T-helper 2 cell treated with Interferon-gamma antibody and Interleukin-4, amounts not matched to agents 100 ng/mL and 5 ng/mL, for 36 hours (primary cell): ENCODE measurements at places on chromosomes 3 and 15. TPM values are rescaled to one million over a fixed set of nuclear protein-coding genes. Genes with fewer than 3 reads are reported as not detected.

SAMD7 gene
- total RNA-seq: not detected in 2 replicates

KY gene
- total RNA-seq: not detected in 2 replicates

SLCO2A1 gene
- total RNA-seq: not detected in 2 replicates

ISLR2 gene
- not detected in 2 replicates for total RNA-seq

ACTRT3 gene
- 0.45 and 0.61 TPM in 2 replicates for total RNA-seq

LXN gene
- 12.1 and 13.5 TPM in 2 replicates for total RNA-seq

CDHR4 gene
- total RNA-seq: not detected in 2 replicates

AQP9 gene
- total RNA-seq: not detected in 2 replicates

MOBP gene
- total RNA-seq: 0.05 TPM in 1 of 2 replicates, not detected in the other

IQCH gene
- 0.93 and 1.1 TPM in 2 replicates for total RNA-seq

CTXN2 gene
- 0.05 TPM in 1 of 2 replicates, not detected in the other for total RNA-seq

FMN1 gene
- total RNA-seq: 0.07 and 0.09 TPM in 2 replicates

SRGAP3 gene
- total RNA-seq: 6.8 and 7.1 TPM in 2 replicates

ETFA gene
- 119 and 121 TPM in 2 replicates for total RNA-seq

WDR49 gene
- 0.30 and 0.39 TPM in 2 replicates for total RNA-seq

ROBO1 gene
- 0.11 TPM in 1 of 2 replicates, not detected in the other for total RNA-seq

POLR2H gene
- 89.8 and 91.6 TPM in 2 replicates for total RNA-seq

VGLL3 gene
- not detected in 2 replicates for total RNA-seq

C3orf70 gene
- total RNA-seq: 0.07 TPM in 2 replicates

NR2E3 gene
- not detected in 2 replicates for total RNA-seq

FANCD2OS gene
- total RNA-seq: not detected in 2 replicates

FBXL22 gene
- 0.41 and 0.73 TPM in 2 replicates for total RNA-seq

ARGFX gene
- total RNA-seq: not detected in 2 replicates

TLR9 gene
- 0.25 TPM in 1 of 2 replicates, not detected in the other for total RNA-seq

HYAL1 gene
- 0.07 TPM in 1 of 2 replicates, not detected in the other for total RNA-seq

LMLN gene
- 1.9 and 2.7 TPM in 2 replicates for total RNA-seq

SLC22A13 gene
- 0.59 and 0.93 TPM in 2 replicates for total RNA-seq

PLAAT1 gene
- total RNA-seq: not detected in 2 replicates

ATP13A5 gene
- total RNA-seq: not detected in 2 replicates

TRAT1 gene
- total RNA-seq: 99.2 and 102 TPM in 2 replicates

CADPS gene
- not detected in 2 replicates for total RNA-seq

PLA2G4D gene
- not detected in 2 replicates for total RNA-seq

CFAP20DC gene
- 1.3 and 1.7 TPM in 2 replicates for total RNA-seq

RAD51 gene
- 64.7 and 64.9 TPM in 2 replicates for total RNA-seq

PSMD6 gene
- total RNA-seq: 88.5 and 89.2 TPM in 2 replicates

SERPINI2 gene
- total RNA-seq: not detected in 2 replicates

SPATA12 gene
- not detected in 2 replicates for total RNA-seq

C3orf49 gene
- not detected in 2 replicates for total RNA-seq

GOLGA6B gene
- total RNA-seq: not detected in 2 replicates

CGGBP1 gene
- 104 and 106 TPM in 2 replicates for total RNA-seq

GOLGA8K gene
- 1.2 and 1.9 TPM in 2 replicates for total RNA-seq

NANOGP8 gene
- total RNA-seq: not detected in 2 replicates

TIGIT gene
- total RNA-seq: 3.2 and 3.7 TPM in 2 replicates

TEX9 gene
- 0.39 and 0.77 TPM in 2 replicates for total RNA-seq

ZDHHC23 gene
- total RNA-seq: 3.2 and 4.0 TPM in 2 replicates

TERC gene
- 2.7 and 4.1 TPM in 2 replicates for total RNA-seq

GHSR gene
- total RNA-seq: not detected in 2 replicates

GP9 gene
- not detected in 2 replicates for total RNA-seq

RETNLB gene
- not detected in 2 replicates for total RNA-seq

STRA6 gene
- not detected in 2 replicates for total RNA-seq

CORO2B gene
- not detected in 2 replicates for total RNA-seq

SYNM gene
- 0.68 and 0.80 TPM in 2 replicates for total RNA-seq

SLITRK3 gene
- total RNA-seq: not detected in 2 replicates

CFAP91 gene
- total RNA-seq: not detected in 2 replicates

GAP43 gene
- total RNA-seq: not detected in 2 replicates

WDR48 gene
- total RNA-seq: 30.6 and 30.9 TPM in 2 replicates
